Chondrocyte (in vitro differentiated cells): ENCODE measurements at places on chromosomes 6 and 20.
A peak's percentile ranks its signal among the peaks of the same experiment; 100 is the strongest.

DNA sequence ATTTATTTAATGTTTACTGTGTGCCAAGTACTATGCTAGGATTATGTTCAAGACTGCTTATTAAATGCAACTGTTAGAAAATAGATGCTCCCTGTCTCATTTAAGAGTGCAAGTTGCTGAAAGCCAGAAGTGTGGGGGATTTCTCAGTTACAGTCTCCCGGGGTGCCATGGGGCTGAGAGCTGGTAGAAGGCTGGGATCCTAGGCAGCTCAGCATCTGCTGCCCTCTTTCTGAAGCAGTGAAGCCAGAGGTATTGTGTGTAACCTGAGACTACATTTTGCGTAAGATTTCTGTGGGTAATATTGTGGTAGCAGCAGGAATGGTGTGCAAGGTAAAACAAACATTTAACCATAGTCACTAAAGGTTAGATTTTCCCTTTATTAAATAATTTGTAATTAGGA, 120.6 kb downstream of the AKAP7 start:
- no peaks in the 10 kb centered on the region for H3K27me3 ChIP-seq
- no peak overlapping the region for H3K4me3 ChIP-seq
- peaks cover 11% of the 10 kb centered on the region for H3K4me1 ChIP-seq
- no peak for DNase-seq
- peaks cover 3% of the 10 kb centered on the region for H3K36me3 ChIP-seq

DNA sequence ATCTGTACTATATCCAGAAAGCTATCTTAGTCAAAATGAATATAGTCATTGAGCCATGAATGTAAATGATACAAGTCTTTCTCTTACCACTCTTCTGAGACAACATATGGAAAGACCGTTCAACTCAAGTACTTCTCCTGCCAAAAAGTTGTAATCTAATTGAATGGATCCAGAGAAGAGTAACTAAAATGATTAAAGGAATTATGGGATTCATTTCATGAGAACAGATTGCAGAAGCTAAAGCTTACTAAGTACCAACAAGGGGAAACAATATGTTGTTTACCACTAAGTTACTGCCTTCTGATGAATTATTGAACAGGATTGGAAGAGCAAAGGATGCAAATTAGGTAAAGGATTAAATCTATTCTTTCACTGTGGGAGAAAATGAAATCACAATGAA, 2.0 kb upstream of the LGSN start:
- no peak overlapping the region for H3K4me3 ChIP-seq
- no peaks in the 10 kb centered on the region for H3K36me3 ChIP-seq
- no peak for DNase-seq
- peaks cover 4% of the 10 kb centered on the region for H3K27me3 ChIP-seq
- no peaks in the 10 kb centered on the region for H3K4me1 ChIP-seq

- peaks cover 40% of the 10 kb centered on the region for H3K4me1 ChIP-seq
- H3K36me3 ChIP-seq = peaks cover 1% of the 10 kb centered on the region
- peak overlapping the region; percentile 13 for H3K4me3 ChIP-seq
- H3K27me3 ChIP-seq = no peaks in the 10 kb centered on the region
- peak overlapping the region; percentile 85 for H3K27ac ChIP-seq
Measured at GRCh38 chr6:158803733-158804143, 15.4 kb downstream of the EZR start.

- H3K36me3 ChIP-seq = peaks cover 3% of the 10 kb centered on the region
- no peak for DNase-seq
- peak overlapping the region; percentile 59 for H3K4me3 ChIP-seq
- H3K4me1 ChIP-seq = peaks cover 75% of the 10 kb centered on the region
- H3K27ac ChIP-seq = peak overlapping the region; percentile 86
Measured at GRCh38 chr20:35870541-35871258, 83.6 kb downstream of the SCAND1 start.

GRCh38 chr6:7052443-7053011, 55.2 kb upstream of the RREB1 start:
- H3K27me3 ChIP-seq = no peaks in the 10 kb centered on the region
- H3K27ac ChIP-seq = peak overlapping the region; percentile 76
- no peaks in the 10 kb centered on the region for H3K36me3 ChIP-seq
- DNase-seq = no peak
- H3K4me3 ChIP-seq = peak overlapping the region; percentile 58
- H3K4me1 ChIP-seq = peaks cover 25% of the 10 kb centered on the region

DNA sequence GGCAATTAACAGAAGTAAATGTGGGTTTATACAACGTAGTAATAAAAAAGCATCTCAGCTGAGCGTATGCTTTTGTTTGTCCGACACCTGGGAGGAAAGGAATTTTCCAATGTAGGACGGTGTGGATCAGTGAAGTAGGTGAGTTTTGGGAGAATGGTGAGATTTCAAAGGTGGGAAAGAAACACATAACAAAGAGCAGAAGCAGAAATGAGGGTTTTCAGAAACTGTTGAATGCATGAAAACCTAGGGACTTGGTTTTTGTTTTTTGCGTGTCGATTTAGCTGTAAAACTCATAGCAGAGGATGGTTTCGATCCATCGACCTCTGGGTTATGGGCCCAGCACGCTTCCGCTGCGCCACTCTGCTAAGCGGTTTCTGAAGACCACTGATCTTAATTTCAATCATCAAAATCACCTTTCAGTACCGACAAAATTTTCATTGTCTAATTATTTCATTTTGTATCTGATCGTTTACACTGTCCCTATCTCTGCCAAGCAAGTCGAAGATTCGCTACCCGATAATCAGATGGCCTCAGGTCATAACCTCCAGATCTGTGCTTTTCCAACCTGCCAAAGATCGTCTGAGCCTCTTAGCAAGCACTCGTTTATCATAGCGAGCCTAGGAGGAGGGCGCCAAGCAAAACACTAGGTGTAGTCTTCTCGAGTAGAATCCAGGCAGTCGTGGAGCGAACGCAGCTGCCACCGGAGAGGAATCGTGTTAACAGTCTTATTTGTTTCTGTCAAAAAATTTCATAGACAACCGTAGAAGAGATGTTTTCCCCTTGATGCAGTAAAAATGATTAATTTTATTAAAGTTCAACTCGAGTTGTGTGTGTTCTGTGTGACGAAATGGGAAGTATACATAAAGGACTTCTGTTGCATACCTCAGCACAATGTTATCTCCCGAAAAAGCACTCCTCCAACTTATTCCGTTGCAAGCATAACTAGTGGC, 20.9 kb upstream of the POM121L2 start:
- peaks cover 7% of the 10 kb centered on the region for H3K4me1 ChIP-seq
- DNase-seq = no peak
- H3K4me3 ChIP-seq = peak overlapping the region; percentile 81
- H3K36me3 ChIP-seq = no peaks in the 10 kb centered on the region

DNA sequence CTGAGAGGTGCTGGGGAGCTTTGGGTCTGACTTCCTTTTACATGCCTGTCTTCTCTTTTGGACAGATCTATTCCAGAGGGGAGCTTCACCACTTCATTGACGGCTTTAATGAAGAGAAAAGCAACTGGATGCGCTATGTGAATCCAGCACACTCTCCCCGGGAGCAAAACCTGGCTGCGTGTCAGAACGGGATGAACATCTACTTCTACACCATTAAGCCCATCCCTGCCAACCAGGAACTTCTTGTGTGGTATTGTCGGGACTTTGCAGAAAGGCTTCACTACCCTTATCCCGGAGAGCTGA, 13.1 kb downstream of the PRDM1 start:
- no peaks in the 10 kb centered on the region for H3K36me3 ChIP-seq
- no peak overlapping the region for H3K4me3 ChIP-seq
- DNase-seq = no peak
- peaks cover 5% of the 10 kb centered on the region for H3K27me3 ChIP-seq

DNA sequence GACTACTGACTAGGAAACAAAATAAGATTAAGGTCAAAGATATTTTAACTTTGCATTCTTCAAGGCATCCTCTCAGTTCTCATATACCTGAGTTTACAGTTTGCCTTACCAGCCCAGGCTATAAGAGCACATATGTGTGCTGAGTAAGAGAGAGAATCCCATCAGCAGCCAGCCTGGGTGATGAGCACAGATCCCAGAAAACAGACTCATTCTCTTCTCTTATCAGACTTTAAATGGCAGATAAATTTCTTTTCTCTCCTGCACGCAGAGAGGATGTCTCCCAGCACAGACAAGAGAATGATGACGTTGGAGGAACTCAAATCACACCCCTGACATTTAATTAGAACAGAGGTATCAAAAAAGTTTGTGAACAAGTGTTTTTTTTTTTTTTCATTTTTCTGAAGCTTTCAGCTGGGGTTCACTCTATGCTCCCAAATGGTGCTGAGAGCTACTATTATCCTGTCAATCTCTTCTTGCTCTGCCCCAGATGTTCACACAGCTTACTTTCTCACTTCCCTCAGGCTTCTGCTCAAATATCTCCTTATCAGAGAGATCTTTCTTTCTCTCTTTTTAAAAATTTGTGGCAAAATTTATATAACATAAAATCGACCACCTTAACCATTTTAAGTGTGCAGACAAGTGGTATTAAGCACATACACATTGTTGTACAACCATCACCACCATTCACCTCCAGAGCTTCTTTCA, 22.4 kb upstream of the HACE1 start:
- DNase-seq = no peak
- peaks cover 17% of the 10 kb centered on the region for H3K27me3 ChIP-seq
- no peaks in the 10 kb centered on the region for H3K36me3 ChIP-seq
- H3K4me1 ChIP-seq = no peaks in the 10 kb centered on the region
- H3K27ac ChIP-seq = no peak overlapping the region
- H3K4me3 ChIP-seq = no peak overlapping the region

- no peaks in the 10 kb centered on the region for H3K36me3 ChIP-seq
- no peak for DNase-seq
- no peaks in the 10 kb centered on the region for H3K27me3 ChIP-seq
- peaks cover 5% of the 10 kb centered on the region for H3K4me1 ChIP-seq
Measured at GRCh38 chr6:19452495-19452894, 384.7 kb upstream of the ID4 start.

DNA sequence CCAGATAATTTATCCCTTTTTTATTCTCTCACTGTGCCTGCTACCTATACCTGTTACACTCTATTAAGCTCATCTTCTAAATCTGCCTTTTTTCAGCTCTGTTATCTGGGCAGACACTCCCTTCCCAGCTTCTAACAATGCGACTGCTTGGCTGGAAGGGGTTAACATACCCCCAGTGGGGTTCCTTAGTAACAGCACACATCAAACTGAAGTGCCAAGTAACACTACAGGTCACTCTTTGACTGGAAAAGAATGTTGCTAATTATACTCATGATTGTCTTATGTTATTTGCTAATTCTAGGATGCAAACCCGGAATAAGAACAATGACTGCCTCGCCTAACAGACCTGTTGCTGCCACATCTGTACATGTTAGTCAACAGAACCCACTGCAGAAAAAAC, 203.5 kb downstream of the EPM2A start:
- no peaks in the 10 kb centered on the region for H3K36me3 ChIP-seq
- no peaks in the 10 kb centered on the region for H3K4me1 ChIP-seq
- H3K27me3 ChIP-seq = peaks cover 8% of the 10 kb centered on the region

- no peak overlapping the region for H3K4me3 ChIP-seq
- H3K36me3 ChIP-seq = peaks cover 4% of the 10 kb centered on the region
- H3K4me1 ChIP-seq = peaks cover 21% of the 10 kb centered on the region
Measured at GRCh38 chr6:130928158-130928912, 101.1 kb downstream of the SMLR1 start.

- H3K27me3 ChIP-seq = no peaks in the 10 kb centered on the region
- no peak for DNase-seq
- H3K4me1 ChIP-seq = peaks cover 39% of the 10 kb centered on the region
- peak overlapping the region; percentile 27 for H3K27ac ChIP-seq
- no peaks in the 10 kb centered on the region for H3K36me3 ChIP-seq
- H3K4me3 ChIP-seq = no peak overlapping the region
Measured at GRCh38 chr6:52877168-52877567, 32.3 kb downstream of the GSTA3 start.

DNA sequence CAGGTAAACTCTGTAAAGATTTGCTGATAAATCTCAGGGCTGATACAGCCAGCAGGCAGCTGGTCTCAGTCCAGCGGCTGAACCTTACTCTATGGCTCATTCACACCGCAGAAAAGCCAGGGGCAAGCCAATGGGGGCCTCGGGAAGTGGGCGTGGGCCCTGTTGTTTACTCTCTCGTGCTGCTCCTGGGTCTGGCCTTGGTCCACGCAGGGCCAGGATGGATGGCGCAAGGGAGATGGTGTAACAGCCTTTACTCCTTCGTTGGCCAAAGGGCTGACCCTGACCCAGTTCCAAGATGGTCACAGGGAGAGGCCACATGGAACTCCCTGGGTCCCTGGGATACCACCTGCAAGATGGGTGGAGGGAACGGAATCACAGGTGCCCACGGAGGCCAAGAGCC, 16.2 kb downstream of the KCNK17 start:
- no peak overlapping the region for H3K27ac ChIP-seq
- peaks cover 6% of the 10 kb centered on the region for H3K4me1 ChIP-seq
- no peak for DNase-seq
- H3K4me3 ChIP-seq = no peak overlapping the region

DNA sequence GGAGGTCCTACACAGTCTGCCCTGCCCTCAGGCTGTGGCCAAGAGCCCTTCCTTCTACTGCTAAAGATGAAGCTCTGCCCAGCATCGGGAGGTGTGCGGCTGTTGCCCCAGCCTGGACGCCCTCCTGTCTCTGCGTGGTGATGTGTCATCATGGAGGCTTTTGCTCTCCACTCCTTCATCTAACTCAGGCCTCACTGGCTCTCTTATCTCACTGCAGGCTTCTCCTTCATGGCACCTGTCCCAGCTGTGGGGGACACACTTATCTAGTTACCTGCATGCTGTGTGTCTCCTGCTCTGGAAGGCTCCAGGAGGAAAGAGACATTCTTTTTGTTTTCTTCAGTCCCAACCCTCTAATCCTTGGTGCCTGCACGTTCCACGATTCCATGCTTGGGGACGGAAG, 89.1 kb downstream of the PSMG4 start:
- H3K27me3 ChIP-seq = no peaks in the 10 kb centered on the region
- H3K36me3 ChIP-seq = peaks cover 3% of the 10 kb centered on the region
- H3K4me1 ChIP-seq = peaks cover 45% of the 10 kb centered on the region

DNA sequence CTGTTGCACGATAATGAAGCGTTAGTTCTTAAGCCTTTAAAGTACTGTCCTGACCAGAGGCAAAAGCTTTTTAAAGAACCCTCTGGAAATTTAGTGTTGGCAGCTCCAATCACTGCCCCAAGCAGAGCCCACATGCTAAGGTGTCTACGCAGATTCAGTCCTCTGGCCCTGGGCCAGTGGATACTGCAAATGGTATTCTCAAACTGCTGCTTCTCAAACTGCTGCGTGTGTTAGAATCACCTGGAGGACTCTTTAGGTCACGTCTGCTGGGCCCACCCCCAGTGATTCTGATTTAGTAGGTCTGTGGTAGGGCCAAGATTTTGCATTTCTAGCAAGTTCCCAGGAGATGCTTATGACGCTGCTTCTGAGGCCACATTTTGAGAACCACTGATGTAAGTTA, 96.0 kb upstream of the CCDC28A start:
- H3K27ac ChIP-seq = no peak overlapping the region
- no peaks in the 10 kb centered on the region for H3K36me3 ChIP-seq
- H3K4me3 ChIP-seq = no peak overlapping the region
- H3K4me1 ChIP-seq = peaks cover 16% of the 10 kb centered on the region
- no peak for DNase-seq
